ENCODE measurements at places on chromosomes 11 and 22.

- no peak for DNase-seq
Measured at GRCh38 chr22:26236991-26237390, 67.7 kb downstream of the SEZ6L start.

DNA sequence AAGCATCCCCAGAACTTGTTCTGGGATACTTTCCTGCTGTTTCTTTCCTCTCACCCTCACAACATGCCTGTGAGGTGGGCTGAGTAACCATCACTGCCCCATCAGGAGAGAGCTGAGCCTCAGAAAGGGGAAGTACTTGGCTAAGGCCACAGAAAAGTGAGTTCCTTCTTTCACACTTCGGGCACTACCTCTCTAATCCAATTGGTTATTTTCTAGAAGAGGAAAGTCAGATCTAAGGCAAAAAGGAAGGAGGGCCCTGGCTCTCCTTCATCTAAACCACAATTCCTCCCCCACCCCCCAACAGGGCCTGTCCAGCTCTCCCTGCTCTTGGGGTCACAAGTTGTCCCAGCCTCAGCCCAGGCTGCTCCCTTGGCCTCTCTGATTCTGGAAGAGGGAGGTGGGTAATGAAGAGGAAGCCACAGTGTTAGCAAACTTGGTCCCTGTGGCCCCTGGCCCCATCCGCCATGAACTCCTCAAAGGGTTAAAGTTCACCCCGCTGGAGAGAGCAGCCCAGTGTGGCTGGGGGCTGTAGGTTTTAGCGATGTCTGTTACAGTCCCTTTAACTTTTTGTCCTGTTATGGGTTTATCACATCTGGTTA lies 34.0 kb downstream of the SLC22A12 start:
- no peak for DNase-seq

- peak; percentile 60 for DNase-seq
Measured at GRCh38 chr11:122656073-122656630, 630 bp downstream of the UBASH3B start.

DNA sequence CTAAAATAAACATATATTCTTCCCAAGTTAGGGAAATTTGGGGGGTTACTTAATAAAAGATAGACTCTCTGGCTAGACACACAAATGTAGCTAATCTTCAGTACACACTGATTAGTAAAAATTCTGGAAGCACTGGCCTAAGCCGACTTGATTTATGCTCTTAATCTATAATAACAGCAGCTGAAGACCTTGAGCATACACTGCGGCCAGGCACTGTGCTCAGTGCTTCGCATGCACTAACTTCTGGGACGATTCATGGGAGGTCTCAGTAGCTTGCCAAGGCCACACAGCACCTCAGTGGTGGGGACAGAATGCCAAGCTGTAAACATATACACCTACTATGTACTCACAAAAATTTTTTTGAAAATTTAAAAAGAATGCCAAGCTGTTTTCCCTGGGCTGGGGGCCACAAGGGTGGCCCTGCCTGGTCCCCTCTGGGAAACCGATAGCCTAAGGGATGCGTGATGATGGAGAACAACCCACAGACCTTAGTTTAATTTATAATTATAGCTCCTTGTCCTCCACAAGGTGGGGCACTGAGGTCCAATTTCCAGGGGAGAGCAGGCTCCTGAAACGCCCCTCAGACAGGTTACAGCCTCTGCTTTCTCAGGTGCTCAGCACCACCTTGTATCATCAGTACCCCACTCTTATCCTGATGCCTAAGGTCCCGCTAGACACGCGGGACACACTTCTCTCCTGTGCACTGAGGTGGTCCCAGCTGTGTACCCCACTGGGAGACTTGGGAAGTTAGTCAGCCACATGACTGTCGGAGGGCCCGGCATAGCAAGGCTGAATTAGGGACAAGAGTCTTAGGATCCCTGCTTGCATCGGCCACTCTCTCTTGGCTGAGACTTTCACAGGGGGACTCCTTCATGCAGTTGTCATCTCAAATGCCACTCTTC lies 20.1 kb downstream of the SERPIND1 start:
- DNase-seq = no peak

DNA sequence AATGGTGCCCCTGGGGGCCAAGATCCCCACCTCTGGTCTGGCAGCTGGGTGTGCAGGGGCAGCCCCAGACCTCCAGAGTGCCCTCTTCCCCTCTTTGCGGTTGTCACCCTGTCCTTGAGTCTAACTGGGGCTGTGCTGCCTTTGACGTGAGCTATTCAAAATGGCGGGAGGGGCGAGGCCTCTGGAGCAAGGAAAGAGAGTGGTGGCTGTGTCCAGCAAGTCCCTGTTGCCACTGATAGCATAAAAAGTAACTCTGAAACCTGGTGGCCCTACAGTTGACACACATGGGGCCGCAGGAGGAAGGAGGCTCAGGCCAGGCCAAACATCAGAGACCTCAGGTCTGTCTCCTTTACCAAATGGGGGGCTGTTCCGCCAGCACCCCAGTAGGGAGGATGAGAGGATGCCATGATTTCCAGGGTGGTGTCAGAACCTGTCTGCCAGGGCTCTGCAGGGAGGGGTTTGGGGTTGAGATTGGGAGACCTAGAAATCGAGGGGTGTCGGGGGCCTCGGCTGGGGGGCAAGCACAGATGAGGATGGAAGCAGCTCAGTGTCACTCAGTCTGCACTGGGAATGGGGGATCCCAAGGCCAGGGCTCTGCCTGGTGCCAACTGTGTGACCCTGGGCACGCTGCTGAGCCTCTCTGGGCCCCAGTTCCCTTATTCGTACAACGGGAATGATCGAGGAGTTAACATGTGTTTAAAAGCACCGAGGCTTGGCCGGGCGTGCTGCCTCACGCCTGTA lies 49.2 kb upstream of the KCNQ1OT1 start:
- no peak for DNase-seq

DNA sequence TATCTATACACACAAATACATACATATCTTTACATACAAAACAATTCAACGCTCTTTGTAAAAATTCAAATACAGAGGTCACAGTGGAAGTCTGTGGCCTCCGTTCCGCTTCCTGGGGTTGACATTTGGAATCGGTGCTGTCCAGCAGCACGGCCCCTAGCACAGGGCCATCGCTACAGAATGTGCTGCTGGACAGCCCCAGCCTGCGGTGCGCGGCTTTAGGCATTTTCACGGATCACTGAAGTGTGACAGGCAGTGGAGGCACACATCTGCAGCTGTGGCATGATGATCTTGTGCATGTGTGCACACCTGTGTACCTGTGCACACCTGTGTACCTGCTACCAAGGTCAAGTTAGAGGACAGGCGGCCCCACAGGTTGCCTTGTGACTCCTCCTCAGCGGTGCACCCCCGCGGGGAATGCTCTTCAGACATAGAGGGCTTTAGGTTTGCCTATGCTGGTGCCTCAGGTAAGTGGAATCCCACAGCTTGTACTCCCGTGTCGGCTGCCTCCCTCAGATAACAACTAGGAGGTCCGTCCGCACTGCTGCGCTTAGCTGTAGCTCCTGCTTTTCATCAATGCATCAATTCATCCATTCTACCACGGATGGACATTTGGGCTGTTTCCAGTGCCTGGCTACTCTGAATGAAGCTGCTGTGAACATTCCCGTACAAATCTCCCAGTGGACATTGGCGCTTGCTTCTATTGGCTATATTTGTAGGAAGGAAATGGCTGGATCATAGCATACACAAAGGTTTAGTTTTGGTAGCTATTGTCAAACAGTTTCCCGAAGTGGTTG lies 29.9 kb downstream of the GAL start:
- no peak for DNase-seq
